ENCODE measurements at places on chromosomes 3 and 15.
A peak's percentile ranks its signal among the peaks of the same experiment; 100 is the strongest.

- DNase-seq, result no peak
Observed at GRCh38 chr15:81751256-81751655, 294.6 kb downstream of the MEX3B start.

DNA sequence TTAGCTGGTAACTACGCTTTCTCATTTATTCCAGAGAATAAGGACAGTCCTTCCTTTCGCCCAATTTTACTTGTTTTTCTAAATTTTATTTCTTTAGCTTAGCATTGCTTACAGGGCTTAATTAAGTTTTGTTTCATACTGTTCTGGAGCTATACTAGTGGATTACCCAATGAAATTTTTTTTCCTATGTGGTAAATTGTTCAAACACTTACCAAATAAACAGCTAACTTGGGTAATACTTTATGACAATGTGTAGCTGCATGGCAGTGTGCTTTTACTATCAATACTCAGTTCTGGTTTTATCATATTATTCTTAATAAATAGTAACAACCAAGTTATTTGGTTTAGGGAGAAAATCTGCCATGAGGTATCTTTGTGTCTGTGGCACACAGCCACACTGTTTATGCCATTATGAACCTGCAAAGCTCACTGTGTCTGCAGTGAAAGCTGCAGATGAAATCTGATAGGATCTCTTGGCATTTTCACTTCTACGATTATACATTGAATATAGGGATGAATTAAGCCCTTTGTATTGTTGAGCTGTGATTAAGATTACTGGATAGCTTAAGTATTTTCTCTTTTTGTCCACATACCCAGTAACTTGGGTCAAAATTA, 37.2 kb downstream of the UBE2E2 start:
- DNase-seq, result no peak

DNA sequence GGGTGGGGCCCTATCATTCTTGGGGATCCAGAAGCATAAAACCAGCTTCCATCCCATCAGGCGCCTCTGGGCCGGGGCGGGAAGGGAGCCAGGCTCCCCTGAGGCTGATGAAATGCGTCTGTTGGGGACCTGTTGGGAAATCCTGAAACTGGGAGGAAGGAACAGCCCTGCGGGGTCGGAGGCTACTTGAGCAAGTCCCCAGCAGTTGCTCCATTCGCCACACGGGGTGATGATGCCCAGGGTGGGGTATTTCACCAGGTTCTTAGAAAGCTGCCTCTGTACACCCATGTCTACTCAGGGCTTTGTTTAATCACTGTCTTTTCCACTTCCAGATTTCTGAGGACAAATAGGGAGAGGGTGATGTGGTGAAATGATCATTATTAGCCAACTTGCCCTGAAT, 25.4 kb upstream of the TSEN2 start:
- no peak for DNase-seq

GRCh38 chr15:67944010-67944641, 104.3 kb upstream of the RNU6-1 start:
- DNase-seq, result no peak

- no peak for DNase-seq
Observed at GRCh38 chr3:138476526-138476925, 42.1 kb downstream of the ESYT3 start.

DNA sequence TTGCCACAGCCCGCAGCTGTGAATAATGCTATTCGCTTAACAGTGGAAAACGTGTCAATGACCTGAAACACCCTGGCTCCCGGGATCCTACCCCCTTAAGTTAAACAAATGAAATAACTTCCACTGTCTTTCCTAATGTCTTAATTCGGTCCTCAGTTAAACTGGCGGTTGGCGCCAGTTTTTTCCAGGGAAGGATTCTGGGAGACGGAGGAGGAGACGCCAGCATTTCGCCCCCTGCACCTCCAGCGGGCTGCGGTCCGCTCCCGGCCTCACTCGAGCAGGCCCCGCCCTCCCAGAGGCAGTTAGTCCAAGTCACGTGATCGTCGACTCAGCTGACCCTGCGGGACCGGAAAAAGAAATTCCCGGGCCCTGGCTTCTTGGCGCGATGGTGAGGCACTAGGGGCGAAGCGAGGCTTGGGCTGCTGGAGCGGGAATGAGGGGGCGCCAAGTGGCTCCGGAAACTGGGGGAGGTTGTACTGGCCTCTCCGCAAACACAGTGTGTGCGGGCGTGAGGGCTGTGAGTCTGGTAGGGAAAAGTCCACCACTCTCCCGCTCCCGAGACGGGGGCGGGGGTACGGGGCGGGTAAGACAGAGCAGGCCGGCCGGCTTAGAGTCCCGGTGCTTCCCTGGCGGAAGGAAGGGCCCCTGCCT, at the start of gene COMMD4:
TSS of gene COMMD4 (plus strand) at position 359 of the 651 bp plus-strand sequence. CDS start at position 386, 27 bp downstream.
- DNase-seq, result peak; percentile 50

GRCh38 chr3:59558906-59559720, 509.3 kb upstream of the CFAP20DC start:
- no peak for DNase-seq

- DNase-seq, result no peak
Observed at GRCh38 chr3:66795365-66795764, 202.7 kb upstream of the KBTBD8 start.

DNA sequence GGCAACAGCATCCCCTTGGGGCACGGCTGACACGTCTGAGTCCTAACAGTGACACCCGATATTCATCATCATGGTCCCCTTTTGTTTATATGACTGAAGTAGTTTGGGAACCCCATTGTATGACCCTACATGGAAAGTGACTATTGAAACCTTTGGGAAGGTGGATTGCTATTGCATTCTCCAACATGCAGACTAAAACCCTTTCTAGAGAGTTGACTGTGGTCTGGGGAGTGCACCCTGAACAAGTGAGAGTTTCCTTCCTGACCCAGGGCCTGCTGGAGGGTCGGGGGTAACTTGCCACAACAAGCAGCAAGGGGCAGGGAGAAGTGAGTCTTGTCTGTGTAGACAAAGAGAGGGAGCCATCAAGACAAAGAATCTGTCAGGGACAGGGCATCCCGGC, 54.4 kb downstream of the ISG20 start:
- DNase-seq, result no peak

DNA sequence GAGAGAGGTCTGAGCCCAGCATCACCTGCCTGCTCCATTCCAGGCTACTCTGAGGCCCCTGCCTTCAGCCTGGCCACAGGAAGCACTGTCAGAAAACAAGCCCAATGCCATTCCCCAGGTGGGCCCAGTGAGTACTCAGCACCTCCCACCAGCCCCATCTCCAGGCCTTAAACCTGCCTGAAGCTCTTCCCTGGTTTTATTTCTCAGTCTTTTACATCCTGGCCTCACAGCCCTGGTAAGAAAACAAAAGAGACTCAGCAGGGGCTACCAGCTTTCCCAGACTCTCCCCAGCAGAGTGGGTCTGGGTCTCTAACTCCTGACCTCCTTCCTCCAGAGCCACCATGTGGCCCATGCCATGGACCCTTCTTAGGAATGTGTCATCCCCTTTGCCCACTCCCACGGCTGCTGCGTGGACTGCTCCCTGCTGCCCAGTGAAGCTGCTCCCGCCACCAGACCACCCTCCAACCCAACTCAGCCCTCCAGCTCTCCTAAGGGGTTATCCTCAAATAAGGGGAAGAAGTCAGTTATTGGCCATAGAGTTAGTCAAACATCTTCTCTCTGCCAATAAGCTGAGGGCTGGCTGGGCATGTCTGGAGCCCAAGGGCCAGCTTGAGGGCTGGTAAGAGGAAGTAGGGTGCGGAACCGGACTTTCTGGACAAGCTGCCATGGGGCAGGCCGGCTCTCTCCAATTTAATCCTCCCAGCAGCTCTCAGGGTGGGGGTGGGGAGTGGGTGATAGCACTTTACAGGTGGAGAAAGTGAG, 116.7 kb upstream of the LINGO1 start:
- DNase-seq, result no peak

DNA sequence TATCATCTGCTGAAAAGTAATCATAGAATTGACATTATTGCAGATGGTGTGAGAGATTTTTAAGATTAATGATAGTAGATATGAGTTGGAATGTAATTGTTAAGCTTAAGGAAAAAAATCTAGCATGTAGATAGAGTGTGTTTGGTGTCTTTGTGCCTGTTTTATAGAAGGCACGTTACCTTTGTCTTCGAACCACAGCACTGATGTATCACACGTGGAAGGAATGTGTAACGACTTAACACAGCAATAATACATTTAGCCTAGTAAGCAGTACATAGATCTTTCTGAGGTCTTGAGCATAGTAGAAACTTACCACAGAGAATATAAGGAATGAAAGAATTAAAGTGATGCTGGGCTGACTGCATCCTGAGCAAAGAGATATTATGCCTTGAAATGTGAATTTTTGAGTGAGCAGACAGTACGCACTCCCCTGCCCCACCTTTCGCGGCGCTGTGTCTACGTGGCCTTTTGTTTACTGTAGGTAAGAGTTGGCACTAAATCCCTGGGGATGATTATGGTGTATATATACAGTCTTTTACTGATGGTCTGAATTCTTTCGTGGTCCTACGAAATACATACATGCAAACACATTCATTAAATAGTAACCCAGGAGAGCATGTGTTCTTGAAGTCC, 217.6 kb upstream of the TOPAZ1 start:
- DNase-seq, result no peak

DNA sequence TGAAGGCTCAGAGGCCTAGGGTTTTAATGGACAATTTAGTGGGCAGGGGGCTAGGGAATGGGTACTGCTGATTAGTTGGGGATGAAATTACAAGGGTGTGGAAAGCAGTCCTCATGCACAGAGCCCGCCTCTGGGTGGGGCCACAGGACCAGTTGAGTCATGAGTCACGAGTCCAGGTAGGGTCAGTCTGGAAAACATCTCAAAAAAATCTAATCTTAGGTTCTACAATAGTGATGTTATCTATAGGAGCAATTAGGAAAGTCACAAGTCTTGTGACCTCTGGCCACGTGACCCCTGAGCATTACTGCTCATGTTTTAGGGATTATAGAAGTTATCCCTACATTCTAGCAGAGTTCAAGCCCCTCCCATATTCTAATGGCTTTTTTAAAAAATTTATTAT, 18.6 kb upstream of the IREB2 start:
- DNase-seq, result no peak

DNA sequence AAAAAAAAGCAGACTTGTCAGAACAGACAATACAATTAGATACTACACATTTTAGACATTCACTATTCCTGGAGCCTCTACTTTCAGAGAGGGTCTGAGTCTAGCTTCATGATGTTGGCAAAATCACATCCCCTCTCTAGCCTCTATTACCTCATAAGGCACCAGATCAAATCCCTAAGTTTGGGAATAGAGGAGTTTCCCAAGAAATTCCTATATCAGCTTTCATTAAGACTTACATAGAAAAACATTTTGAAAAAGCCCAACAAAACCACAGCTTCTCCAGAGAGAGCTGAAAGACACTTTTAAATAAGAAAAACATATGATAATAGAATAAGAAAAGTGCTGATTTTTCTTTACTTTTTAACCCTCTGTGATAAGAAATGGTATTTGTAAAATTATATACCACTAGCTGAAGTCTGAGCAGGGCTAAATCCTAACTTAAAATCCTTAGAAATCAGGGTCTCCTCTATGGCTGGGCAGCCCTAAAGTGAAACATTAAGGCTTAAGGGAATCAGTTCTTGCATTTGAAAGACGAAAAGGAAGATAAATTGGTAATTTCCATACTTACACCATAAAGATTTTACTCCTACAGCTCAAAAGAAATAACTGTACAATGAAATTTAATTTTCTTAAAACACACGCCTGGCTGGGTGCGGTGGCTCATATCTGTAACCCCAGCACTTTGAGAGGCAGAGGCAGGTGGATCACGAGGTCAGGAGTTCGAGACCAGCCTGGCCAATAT, 4.3 kb downstream of the TBC1D2B start:
- no peak for DNase-seq

DNA sequence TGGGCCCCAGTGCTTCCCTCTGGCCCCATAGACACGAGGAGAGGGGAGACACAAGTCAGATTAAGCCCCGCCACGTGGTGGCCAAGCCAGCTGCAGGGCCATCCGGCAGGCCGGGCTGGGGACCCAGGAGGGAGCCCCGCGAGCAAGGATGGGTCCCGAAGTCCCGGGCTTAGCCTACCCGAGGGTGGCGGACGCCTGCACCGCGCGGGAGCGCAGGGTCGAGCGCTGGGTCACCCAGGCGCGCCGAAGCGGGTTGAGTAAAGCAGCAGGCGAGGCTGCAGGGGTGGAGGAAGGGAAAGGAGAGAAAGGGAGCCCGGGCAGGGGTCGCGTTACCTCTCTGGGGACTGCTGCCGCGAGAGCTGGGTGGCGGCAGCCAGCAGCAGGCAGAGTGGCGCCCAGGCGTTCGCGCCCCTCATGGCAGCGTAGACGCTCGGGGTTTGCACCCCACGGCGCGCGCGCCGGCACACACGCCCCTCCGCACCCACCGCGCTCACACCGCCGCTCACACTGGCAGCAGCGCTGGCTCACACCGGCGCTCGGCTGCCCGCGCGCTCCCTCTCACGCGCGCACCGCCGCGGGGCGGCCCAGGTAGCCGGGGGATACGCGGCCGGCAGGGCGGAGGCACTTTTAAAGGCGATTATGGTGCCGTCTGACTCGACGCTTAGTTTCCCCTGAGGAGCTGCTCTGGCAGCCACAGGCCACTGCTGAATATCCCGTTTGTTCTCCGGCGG, at the start of gene PCOLCE2:
TSS of gene PCOLCE2 (minus strand) at position 603 of the 731 bp plus-strand sequence. CDS start at position 416, 187 bp downstream.
- peak; percentile 20 for DNase-seq

GRCh38 chr3:74611206-74611605, 3.3 kb downstream of the CNTN3 start:
- DNase-seq, result no peak

GRCh38 chr3:192409201-192409837, 318.0 kb downstream of the FGF12 start:
- peak; percentile 14 for DNase-seq

DNA sequence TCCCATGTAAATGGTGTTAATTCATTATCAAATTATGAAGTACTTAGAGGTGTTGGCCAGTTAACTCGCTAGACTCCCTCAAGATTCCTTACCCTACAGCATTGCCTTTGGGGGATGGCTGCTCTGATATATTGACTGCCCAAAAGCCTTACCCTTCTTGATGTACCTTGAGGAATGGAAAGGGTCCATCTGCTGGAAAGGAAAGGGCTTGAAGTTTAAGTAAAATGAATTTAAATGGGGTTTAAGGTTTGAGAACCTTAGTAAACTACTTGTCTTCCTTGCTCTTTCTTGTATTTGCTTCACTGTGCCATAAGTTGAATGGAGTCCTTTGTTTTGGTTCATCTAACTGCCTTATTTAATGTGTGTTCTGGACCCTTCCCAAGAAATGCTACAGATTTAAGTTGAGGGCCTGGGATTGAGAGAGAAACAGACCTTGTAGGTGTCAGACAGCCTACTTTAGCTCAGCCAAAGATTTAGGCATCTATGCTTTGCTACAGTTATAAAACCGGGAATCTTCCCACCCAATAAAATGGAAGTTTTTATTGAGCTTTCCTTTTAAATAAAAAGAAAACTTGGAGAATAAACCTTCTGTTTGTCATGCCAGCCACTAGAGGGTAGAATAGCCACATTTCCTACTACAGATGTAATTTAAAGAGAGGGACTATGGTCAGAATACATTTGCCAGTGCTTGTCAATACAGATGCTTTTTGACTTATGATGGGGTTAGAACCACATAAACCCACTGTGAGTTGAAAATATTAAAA, 25.3 kb downstream of the CMSS1 start:
- peak; percentile 5 for DNase-seq

GRCh38 chr3:122681284-122681973, 790 bp downstream of the PARP14 start:
- no peak for DNase-seq
